ENCODE measurements at places on chromosomes 16 and 17.

DNA sequence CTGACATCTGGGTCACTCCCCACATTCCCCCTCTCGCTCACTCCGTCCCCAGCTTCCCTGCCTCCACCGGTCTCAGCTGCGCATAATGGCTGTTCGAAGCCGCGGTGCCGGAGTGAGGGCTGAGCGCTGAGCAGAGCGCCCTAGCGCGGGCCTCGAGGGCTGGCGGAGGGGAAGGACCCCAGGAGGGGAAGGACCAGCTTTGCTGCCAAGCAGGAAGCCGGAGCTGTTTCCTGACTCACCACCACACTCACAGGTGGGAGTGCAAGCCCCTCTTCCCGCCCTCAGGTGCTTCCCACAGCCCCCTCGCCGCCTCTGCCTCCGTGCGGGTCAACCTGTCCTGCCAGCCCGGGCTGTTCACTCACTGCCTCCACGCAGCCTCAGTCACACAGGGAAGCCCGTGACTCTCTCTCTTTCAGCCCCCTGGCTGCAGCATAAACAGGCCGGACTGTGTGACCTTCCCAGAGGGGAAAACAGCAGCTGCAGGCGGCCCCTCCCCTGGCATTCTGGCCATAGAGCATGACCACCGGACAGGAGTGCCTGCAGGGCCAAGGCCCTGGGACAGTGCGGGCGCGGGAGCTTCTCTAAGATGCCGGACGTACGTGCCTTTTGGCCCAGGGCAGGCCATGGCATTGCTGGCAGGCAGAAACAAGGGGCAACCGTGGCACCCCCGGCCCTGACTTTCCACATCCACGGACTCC, 23.7 kb downstream of the SLC43A2 start:
- no peak for DNase-seq

DNA sequence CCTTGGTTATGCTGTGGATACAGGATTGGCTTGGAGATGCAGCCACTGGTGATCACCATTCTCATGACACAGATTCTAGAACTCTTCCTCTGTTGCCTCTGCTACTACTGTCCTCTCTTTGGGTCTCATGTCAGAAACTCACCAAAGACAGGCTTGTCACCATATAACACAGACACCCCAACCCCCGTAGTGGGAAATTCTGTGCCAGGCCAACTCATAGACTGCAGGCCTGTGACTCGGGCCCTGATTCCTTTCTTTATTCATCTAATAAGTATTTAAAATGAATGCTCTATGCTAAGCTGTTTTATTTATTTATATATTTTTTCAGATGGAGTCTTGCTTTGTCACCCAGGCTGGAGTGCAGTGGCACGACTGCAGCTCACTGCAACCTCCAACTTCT, 9.5 kb downstream of the CYB5D2 start:
- no peak for DNase-seq

DNA sequence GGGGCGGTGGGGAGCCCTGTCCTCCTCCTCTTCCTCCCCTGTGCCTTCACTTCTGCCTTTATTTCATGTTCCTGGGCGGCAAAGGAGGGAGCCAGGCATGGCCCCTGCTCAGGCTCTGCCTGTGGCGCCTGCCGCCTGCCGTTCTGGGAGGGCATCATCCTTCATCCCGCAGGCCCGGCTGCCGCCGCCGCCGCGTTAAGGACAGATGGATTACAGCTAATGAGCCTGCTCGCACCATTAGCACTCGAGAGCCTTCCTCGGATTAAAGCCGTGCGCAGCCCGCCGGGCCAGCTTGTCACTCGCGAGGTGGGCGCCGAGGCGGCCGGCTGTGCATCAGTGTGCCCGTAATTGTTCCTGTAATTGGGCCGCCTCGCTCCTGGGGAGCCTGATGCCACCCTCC, 127.7 kb upstream of the GSE1 start:
- peak; percentile 87 for DNase-seq

DNA sequence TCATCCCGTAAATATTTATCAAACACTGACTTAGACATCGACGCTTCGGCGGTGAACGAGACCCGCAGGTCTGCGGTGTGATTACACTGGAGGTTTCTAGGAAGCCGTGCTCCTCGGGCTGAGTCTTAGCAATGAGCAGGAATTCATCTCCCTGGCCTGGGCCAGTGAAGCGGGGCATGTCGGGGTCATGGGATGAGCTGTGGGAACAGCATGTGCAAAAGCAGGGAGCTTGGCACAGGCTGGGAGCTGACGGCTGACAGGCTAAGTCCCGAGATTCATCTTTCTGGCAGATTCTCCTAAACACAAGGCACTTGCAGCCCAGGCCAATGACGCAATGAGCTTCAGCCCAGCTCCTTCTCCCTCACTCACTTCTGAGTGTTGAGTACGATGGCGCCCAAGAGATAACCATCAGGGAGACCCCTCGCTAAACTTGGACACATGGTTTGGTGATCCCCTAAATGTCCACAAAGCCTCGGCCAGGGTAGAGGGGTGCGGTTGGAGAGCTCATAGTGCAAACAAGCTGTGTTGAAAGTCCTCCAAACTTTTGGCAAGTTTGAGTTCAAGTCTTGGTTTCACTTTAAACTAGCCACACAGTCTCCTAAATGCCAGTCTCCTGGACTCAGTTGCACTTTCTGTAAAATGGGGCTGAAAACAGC, 12.8 kb downstream of the CRISPLD2 start:
- no peak for DNase-seq

- no peak for DNase-seq
Observed at GRCh38 chr17:61158376-61158775, 241.3 kb upstream of the TBX2 start.

Measured in WERI-Rb-1 (cell line).